Left colon (tissue), 2 donors: ENCODE measurements at places on chromosomes 2 and 18. TPM values are rescaled to one million over a fixed set of nuclear protein-coding genes. Genes with fewer than 3 reads are reported as not detected.

DNA sequence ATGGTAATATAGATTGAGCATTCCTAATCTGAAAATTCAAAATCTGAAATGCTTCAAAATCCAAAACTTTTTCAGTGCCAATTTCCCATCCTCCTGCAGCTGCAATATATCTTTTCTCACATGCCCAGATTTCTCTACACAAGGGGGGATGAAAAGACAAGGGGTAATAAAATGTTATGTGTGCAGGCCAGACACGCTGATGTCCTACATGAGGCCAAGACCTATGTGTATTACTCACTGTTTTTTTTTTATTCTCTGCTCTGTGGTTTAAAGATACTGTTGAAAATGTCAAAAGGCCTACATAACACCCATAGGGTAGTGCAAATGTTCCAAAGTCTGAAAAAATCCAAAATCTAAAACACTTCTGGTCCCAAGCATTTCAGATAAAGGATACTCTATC, 41.2 kb upstream of the CWC22 start:
- no peak for DNase-seq

GRCh38 chr2:215404348-215405012, 31.4 kb downstream of the FN1 start:
- no peak for DNase-seq

- DNase-seq, result no peak
Observed at GRCh38 chr2:85312404-85312803, 15.4 kb downstream of the TGOLN2 start.

DNA sequence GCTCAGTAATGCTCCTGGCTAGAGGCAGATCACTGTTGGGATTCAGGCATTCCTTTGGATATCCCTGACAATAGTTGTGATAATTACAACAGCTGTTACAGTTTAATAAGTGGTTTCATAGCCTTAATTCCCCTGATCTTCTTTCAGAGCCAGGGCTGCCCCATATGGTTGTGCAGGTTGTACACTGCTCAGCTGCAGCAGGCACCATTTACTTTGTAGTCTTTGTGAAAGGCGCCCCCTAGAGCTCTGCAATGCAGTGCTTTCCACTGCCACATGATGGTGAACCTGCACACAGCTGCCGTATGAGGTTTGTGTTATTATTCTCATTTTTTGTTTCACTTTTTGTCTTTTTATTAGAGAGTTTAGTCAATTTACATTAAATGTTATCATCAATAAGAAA, 239.1 kb downstream of the KCNS3 start:
- DNase-seq, result peak; percentile 51

Gene PLCD4
- 3.8 TPM for total RNA-seq

Gene SPHKAP
- total RNA-seq, result 0.14 TPM

- DNase-seq, result no peak
Observed at GRCh38 chr2:147027436-147027835, 817.4 kb upstream of the ACVR2A start.

DNA sequence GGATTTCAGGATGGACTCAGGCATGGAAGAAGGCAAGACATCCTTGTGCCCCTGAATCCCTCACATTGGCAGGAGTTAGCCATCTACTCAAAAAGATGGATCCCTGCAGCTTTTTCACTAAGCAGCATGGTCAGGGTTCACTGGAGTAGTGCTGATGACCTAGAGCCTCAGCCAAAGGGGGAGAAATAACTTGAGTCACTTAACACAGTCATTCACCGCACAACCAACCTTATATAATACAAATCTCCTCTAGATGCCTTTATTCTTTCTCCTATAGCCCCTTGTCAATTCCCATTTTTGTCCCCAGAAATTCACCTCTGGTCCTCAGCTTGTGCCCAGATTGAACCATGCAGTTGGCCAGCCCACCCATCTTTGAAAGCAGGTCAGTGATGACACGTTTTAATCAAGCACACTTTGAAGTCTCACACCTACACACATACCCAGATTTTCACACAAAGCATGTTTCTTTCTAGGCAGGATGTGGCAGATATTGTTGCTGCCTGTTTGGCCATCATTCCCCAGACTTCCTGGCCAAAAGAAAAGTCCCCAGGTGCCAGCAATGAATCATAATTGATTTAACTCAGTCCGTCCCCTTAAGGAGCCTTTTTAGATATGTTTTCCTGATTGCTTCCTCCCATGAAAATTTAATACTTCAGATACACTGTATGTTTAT, 84.2 kb downstream of the LBH start:
- no peak for DNase-seq

Gene RAD51AP2
- not detected for total RNA-seq

- no peak for DNase-seq
Observed at GRCh38 chr18:44747157-44747556, 66.5 kb downstream of the SETBP1 start.

Gene CRACDL
- 14.8 TPM for total RNA-seq

GRCh38 chr2:52594026-52594425, 1173.6 kb upstream of the CHAC2 start:
- no peak for DNase-seq

Gene RTP5
- not detected for total RNA-seq

Gene C2orf80
- total RNA-seq, result not detected

DNA sequence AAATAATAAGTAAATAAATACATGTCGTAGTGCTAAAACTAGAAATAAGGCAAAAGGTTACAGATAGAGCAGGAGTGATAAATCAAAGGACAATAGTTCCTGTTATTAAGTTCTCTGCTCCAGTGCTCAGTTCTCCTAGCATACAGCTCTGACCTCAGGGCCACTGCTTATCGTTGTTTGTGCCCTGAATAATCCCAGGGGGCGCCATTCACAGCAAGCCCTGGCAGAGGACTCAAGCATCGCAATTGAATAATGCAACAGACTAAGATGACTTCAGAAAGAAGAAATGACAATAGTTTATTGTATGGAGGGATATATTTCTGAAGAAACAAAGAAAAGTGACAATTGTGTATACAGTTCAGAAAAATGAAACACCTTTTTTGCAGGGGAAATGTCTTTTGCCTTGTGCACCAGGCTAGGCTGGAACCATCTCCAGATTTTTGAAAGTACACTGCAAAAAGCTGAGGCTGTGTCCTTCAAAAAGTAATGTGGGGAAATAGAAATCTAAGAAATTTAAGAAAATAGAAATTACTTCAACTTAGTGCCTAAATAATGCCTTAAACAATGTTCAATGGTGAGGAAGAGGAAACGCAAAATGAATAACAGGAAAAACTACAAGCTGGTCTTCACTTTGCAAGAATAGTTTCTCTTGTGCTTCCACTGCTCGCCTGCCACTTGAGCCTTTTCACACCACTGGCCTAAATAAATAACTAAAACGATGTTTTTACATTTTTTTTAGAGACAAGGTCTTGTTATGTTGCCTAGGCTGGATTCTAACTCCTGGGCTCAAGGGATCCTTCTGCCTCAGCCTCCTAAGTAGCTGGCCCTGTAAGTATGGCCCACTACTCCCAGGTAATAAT, 19.0 kb upstream of the CCNYL1 start:
- DNase-seq, result peak; percentile 56

GRCh38 chr18:79728931-79729586, 49.5 kb downstream of the CTDP1 start:
- no peak for DNase-seq

Gene CYTIP
- total RNA-seq, result 6.6 TPM

DNA sequence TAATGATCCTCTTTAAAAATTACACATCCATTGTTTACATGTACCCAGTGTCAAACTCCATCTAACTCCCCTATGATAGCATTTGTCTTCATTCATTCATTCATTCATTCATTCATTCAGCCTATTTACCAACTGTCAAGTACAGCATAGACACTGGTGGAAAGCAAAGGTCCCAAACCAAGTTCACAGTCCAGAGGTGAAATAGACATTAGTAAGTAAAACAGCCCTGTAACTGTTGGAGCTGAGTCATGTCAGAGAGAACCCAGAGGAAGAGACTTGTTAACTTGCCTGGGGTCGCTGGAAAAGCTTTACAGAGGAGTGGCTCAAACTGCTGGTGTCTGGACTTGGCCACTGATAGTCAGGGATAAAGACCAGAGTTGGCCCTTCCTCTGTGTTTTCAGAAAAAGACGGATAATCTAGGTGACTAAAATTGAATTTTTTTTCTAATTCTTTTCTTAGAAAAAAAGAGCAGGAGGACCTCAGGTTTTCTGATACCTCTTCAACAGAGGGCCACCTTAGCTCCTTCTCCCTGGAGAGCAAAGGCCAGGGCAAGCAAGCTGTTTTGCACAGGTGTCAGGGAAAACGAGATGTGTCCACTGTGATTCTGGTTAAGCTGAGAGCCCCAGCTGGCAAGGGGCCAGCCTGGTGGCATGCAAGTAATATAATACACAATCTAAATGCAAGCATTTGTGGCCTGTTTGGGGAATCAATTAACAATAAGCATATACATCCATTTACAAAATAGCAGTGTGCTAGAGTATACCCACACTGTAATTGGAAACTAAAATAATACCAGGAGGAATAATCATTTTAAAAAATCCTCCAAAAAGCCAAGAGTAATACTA, 96.7 kb upstream of the SLC14A2 start:
- DNase-seq, result no peak

- DNase-seq, result no peak
Observed at GRCh38 chr2:159938395-159938794, 124.0 kb downstream of the PLA2R1 start.

GRCh38 chr18:76973520-76974266, 151.3 kb downstream of the ZNF236 start:
- DNase-seq, result no peak

- peak; percentile 55 for DNase-seq
Observed at GRCh38 chr2:26721115-26722032, 28.9 kb downstream of the KCNK3 start.

Gene ZAP70
- total RNA-seq, result 2.8 TPM

Gene MRO
- 0.25 TPM for total RNA-seq

GRCh38 chr2:5657231-5657630, 35.0 kb upstream of the SOX11 start:
- DNase-seq, result no peak
